ENCODE measurements at places on chromosomes 7 and 10.

DNA sequence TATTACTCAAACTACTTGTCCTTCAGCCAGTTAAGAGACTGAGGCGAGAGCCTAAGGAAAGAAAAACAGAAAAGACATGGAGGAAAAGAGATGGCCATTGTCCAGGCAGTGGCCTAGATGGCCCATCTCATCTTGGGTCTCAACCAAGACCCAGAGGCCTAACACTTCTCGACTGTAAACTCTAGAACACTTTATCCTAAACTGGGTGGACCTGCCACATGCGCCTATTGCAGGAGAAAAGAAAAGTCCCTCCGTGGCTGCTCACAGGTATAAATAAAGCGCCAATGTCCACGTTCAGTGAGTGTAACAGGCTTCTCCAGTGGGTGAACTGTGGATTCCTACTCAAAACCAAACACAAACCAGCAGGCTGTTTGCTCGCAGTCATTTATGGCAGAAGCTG is 92.7 kb upstream of the DDC start:
- no peak for DNase-seq

DNA sequence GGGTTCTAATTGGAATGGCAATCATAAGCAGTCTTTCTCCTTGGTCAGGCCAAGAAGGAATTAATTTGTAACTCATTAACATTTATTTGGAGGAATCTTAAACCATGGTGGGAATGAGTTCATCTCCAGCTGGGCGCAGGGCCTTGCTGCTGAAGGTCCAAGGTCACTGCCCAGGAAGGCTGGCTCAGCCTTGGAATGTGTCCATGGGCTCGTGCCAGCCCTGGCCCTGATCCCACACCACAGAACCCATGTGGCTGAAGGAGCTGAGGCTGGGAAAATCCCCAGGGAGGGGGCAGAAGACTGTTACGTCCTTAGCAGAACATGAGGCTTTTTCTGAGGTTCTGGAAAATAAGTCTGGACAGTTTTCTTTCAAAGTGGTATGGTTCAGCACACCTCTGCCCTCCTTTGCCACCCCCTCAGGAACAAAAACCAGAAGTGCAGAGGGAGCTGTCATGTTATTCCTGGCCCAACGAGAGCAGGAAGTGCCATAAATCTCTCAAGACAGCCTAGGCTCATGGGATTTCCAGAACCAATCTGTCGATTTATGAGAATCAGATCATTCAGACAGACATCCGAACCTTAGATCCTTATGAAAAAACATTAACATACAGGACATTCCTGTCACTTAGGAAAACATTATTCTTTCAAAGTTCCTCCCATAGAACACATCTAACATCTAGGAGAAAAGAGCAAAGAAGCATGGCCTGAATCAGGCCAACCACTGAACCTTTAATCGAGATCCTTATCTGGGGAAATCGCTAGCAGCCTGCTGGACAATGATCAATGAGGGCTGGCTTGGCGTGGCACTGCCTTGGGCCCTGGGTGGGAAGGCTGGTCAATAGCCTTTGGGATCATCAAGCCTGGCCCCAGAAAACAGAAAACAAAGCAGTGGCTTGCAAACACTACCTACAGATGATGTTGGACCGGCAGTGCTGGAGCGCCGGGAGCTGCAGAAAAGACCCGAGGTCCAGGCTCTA is 134.3 kb downstream of the TAX1BP1 start:
- DNase-seq = no peak

GRCh38 chr7:24725554-24726241 is 31.6 kb downstream of the GSDME start:
- DNase-seq = no peak

DNA sequence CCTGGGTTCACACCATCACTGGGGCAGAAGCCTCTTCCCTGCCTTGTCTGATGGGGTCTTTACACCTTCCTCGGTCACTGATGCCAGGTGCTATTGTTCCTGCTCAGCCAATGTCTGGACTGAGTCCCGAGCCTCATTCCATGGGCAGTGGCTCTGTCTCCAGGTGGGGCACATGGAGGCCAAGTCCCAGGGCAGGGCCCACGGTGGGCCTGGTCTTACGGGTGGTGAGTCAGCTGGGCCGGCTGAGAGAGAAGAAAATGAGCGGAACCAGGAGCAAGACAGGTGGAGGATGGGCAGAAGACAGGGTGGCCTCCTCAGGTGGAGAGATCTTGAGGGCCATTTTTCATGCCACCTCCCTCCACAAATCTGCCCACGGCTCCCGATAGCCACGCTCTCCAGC is 131.7 kb upstream of the FAM20C start:
- no peak for DNase-seq

DNA sequence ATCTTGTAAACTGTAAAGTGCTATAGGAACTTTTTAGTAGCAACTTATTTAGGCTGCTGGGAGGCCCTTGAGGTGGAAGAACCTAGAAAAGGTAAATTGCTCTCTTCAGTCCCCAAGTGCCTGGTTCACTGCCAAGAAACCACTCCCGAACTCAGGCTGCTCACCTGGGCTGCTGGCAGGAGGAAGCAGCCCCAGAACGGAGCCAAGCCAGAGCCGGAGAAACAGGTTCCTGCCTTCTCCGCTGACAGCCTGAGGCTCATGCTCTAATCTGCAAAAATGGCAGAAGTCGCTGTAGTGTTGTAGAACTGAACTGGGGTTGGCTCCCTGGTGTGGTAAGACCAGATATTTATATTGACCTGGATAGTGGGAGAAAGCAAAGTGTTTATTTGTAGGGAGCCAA is 136.0 kb downstream of the CUL2 start:
- no peak for DNase-seq

- no peak for DNase-seq
Measured at GRCh38 chr7:112594397-112594796, 113.6 kb downstream of the LSMEM1 start.

GRCh38 chr7:157670490-157671357 is 333.9 kb downstream of the DNAJB6 start:
- no peak for DNase-seq

- DNase-seq = no peak
Measured at GRCh38 chr10:45375716-45376231, 1.8 kb downstream of the ALOX5 start.

DNA sequence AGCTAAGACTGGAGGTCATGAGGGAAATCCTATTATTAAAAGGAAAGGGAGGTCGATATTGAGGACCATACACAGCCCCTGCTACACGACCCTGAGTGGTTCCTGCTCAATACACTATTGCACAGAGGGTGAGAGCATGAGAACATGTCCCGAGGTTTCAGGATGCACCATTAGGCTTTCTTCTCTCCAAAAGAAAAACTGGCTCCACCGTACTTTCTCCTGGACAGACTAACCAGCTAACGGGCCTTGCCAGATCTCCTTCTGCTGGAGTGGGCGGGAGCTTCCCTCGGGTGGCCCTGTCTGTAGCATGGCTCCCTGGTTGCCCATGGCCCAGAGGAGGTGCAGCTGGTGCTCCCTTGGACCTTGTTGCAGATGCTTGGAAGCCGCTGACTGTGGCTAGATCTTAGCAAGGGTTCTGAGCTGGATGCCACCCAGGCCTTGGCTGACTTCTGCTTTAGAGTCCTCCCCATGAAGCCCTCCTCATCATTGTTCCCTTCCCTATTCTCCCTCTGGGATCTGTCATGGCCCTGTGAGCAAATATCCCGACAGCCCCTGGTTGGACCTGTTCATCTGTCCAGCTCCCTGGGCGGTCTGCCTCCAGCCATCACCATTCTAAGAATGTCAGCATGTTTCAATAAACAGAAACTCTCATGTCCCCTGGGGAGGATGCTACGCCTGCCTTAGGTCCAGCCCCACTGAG is 52.9 kb upstream of the SHH start:
- no peak for DNase-seq

Data from stimulated activated naive CD4-positive, alpha-beta T cell (primary cell).